Stimulated activated CD8-positive, alpha-beta memory T cell treated with anti-CD3 and anti-CD28 coated beads, Interleukin-2, amount 100 ng/mL, for 1 hour (primary cell): ENCODE measurements at places on chromosomes 7 and 10.

DNA sequence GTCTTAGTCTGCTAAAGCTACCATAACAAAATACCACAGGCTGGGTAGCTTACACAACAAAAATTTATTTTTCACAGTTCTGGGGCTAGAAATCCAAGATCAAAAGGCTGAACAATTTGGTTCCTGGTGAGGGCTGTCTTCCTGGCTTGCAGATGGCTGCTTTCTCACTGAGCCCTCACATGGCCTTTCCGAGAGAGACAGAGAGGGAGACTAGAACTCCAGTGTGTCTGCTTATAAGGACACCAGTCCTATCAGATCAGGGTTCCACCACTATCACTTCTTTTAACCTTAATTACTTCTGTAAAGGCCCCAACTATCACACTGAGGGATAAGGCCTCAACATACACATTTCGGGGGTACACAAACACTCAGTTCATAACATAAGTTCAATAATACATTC is 527.4 kb upstream of the VSTM2A start:
- DNase-seq = no peak

- DNase-seq = no peak
These were observed 19.6 kb downstream of the KNDC1 start for GRCh38 chr10:133179651-133180050.

- no peak for DNase-seq
These were observed at the start of gene PPP1R17 for GRCh38 chr7:31687024-31687748. TSS of gene PPP1R17 (plus strand) at chr7:31687215. CDS start at chr7:31692442, 5,227 bp downstream.

DNA sequence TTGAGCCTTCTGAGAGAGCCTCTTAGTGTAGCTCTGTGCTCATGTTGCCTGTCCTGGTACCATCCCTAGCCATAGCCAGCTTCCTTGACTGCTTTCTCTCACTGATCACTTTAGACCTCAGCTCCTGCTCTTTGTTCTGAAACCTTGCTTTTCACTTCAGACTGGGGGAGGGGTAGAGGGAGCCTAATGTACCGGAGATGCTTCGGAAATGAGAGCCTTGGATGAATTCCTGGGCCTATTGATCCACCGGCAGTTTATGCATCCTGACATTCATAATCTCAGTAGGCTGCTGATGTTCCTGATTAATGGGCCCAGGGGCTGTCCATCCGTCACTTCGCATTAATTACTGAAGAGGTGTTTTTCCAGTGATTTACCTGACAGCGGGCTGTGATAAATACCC is 38.8 kb downstream of the R3HCC1L start:
- DNase-seq = no peak

GRCh38 chr10:8350250-8350967 is 295.9 kb downstream of the GATA3 start:
- DNase-seq = no peak

DNA sequence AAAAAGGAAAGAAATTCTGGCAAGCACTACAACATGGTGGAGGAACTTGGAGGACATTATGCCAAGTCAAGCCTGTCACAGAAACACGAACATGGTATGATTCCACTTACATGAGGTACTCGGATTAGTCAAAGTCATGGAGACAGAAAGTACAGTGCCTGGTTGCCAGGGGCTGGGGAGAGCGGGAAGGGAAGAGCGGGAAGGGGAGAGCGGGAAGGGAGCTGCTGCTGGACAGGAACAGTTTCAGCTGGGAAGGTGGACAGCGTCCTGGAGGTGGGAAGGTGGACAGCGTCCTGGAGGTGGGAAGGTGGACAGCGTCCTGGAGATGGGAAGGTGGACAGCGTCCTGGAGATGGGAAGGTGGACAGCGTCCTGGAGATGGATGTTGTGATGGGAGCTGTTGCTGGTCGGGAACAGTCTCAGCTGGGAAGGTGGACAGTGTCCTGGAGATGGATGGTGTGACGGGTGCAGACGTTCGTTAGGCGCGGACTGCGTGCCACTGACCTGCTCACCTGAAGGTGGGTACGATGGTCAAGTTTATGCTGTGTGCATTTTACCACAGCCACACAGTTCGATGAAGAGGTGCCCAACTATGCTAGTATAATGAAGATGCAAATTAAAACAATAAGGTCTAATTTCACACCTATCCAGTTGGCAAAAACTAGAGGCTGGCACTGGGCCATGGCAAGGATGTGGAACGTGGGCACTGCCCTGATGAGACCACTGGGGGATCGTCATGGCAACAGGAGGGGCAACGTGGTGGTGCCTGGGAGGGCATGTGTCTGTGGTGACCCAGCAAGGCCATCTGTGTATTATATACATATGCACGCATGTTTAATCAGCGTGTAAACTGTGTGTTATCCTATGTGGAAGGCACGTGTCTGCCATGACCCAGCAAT is 103.8 kb downstream of the NKX6-2 start:
- no peak for DNase-seq

DNA sequence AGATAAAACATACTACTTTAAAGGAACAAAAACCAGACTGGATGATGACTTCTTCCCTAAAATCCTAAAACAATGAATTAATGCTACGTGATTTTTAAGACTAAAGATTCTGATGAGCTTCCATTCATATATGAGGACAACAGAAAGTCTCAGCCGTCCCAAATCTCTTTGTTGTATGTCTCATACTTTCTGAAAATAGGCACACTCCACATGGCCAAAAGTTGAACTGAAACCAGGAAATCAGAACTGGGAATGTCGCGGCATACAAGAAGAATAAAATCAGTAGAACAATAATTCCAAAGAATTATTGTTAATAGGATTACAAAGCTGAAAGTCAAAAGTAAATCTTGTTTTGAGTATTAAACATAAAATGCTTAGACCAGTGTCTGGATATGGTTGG is 195.4 kb upstream of the GHITM start:
- no peak for DNase-seq

- DNase-seq = no peak
These were observed 184.7 kb upstream of the KAT6B start for GRCh38 chr10:74641659-74642058.

- no peak for DNase-seq
These were observed 13.8 kb upstream of the PAX2 start for GRCh38 chr10:100731407-100732240.

- DNase-seq = no peak
These were observed 43.9 kb downstream of the PNLIPRP2 start for GRCh38 chr10:116664631-116665030.

- DNase-seq = no peak
These were observed 186.1 kb downstream of the ZNF365 start for GRCh38 chr10:62560201-62560819.

- no peak for DNase-seq
These were observed 31.5 kb downstream of the PHF14 start for GRCh38 chr7:11005202-11005601.

- no peak for DNase-seq
These were observed 391 bp downstream of the ANKRD61 start for GRCh38 chr7:6031567-6031966.

GRCh38 chr7:4273566-4274230 is 408.4 kb upstream of the FOXK1 start:
- no peak for DNase-seq

DNA sequence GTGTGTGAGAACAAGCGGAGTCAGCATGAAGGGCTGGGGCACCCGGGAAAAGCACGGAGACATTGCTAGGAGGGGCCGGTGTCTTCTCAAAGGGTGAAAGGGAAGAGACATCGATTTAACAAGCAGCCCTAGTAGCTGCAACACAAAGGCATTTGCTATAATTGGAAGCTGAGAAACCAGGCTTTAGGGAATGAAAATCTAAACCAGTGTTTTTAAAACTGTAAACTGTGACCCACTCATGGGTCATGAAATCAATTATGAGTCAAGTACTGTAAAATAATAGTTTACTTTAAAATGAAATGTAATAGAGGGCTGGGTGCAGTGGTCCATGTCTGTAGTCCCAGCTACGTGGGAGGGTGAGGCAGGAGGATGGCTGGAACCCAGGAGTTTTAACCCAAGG is 128.7 kb upstream of the RHEB start:
- DNase-seq = no peak

- no peak for DNase-seq
These were observed 2.1 kb downstream of the CAV1 start for GRCh38 chr7:116526897-116527296.

- DNase-seq = no peak
These were observed 73.6 kb upstream of the RPA3 start for GRCh38 chr7:7792056-7792455.

GRCh38 chr10:123354521-123354920 is 200.3 kb downstream of the BUB3 start:
- DNase-seq = no peak
